ENCODE measurements at places on chromosomes 5 and 9.
A peak's percentile ranks its signal among the peaks of the same experiment; 100 is the strongest.

GRCh38 chr5:17018871-17019270 lies 82.8 kb upstream of the MYO10 start:
- no peak for DNase-seq

- DNase-seq: no peak
These were observed 24.2 kb upstream of the CFAP157 start for GRCh38 chr9:127682351-127683136.

- no peak for DNase-seq
These were observed 89.2 kb downstream of the THBS4 start for GRCh38 chr5:80124121-80124918.

- no peak for DNase-seq
These were observed 71.3 kb upstream of the RAPGEF6 start for GRCh38 chr5:131706281-131706680.

DNA sequence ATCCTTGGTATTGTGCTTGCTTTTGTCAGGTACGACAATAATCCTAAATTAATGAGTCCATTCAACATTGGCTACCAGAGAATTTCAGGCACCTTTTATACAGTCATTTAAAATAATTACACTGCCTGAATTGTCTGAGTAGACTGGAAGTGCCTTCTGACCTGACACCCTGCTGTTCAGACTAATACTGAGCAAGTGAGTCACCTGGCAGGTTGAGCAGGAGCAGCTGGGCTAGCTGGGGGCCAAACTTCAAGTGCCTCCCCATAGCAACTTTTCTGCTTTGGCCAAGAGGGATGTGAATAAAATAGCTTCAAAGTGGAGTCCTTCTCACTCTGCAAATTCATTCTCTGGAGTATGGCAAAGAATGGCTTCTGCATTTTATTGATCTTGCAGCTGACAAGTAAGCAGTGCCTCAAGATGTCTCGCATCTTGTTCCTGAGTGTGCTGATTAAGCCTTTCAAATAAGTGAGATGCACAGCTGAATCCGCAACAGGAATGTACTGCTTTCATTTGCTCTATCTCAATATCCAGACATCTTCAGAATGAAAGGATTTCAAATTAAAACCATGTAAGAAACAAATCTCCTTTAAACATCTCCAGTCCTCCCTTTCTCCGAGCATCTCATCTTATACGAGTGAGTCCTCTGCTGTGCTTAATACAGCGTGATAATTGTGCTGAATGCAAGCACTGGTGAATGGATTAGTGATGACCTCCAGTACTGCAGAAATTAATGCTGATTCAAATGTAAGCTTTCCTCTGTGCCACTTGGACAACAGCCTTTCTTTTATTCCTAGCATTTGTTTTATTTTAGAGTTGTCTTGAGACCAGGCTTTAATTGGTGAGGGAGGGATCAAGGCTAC lies 271.2 kb downstream of the EDIL3 start:
- DNase-seq: no peak

DNA sequence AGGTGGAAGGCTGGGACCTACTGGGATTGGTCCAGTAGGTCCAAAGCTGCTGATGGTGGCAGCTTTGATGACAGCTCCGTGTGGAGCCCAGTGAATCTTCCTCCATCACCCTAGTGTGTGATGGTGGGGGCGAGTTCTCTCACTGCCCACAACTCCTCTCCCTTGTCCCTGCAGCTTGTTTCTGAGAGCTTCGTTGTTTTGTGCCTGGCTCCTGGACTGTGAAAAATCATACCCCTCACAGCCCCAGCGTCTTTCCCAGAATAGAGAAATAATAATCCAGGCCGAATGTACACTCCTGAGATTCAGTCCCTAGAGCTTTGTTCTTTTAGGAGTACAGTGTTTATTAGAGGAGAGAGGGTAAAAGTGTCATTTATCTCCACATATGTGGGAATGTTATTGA lies 372.2 kb downstream of the ENC1 start:
- DNase-seq: no peak

- no peak for DNase-seq
These were observed 14.0 kb downstream of the TGFBR1 start for GRCh38 chr9:99118782-99119466.

DNA sequence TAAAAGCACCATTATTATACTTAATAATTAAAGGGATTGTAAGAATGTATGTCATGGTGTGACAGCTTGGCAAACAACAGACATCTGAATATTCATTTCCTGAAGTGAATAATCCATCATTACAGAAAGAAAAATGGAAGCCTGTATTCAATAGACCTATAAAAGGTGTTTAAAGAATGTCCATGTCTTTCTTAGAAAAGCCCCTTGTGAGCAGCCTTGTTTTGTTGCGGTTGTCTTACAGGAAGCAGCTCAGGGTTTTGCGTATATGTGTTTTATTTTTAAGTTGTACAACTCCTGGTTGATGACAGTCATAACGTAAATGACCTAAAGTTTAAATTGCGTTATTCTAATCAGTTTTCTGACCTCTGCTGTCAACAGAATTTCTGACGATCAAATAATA lies 53.8 kb downstream of the CAST start:
- no peak for DNase-seq

GRCh38 chr9:89015336-89015735 lies 24.1 kb downstream of the S1PR3 start:
- DNase-seq: no peak

DNA sequence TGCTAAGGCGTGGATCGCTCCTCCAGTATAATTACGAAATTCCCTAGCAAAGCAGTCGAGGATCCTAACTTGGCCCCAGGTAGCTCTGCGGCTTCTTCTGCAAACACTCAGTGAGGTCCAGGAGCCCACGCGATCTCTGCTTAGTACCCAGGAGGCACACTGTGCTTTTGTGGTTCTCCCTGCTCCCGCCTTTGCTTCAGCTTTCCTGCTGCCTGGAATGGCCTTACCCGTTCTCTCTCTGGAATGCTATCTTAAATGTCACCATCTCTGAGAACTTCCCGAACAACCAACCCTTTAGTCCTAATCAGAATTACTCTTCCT lies 639 bp downstream of the INVS start:
- peak; percentile 33 for DNase-seq

- no peak for DNase-seq
These were observed 44.2 kb downstream of the FAF2 start for GRCh38 chr5:176492431-176492830.

DNA sequence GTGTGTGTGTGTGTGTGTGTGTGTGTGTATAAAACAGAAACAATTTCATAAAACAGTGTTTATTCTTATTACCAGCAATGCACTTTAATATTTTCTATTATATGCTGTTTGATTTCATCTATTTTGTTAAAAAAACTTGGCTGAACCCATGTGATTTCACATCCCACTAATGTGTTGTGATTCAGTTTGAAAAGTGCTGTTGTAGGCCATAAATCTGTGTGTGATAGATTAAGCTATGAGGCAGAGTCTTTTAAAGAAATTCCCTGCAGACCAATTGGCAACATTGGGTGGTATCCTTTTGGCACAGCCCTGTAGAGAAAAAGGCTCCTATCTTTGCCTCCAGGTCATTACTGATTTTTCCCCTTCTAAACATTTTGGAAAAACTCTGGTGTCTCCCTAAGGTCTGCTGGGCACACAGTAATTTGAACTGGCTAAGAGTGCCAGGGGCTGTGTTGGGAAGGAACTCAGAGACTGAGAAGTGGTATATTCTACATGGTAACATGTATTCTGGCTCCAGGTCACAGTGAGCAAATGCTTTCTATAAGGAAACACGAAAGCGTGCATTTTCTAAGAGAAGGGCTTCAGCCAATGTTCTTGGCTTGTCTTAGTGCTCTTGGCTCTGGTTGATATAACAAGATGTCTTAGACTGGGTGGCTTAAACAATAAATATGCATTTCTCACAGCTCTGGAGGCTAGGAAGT lies 4.5 kb downstream of the CAMK4 start:
- DNase-seq: no peak

DNA sequence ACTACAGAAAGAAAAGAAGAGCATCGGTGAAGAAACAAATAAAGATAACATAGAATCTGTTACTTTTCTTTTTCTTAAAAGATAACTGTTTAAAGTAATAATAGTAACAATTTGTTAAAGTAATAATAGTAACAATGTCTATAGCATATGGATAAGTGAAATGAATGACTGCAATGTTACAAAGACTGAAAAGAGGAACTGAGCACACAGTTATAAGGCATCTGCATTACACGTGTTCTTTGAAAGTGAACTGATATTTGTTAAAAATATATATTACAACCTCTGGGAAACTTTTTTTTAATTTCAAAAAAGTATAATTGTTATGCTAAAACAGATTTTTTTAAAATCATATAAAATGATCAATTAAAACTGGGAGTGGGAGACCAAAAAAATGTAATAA lies 88.4 kb upstream of the FST start:
- DNase-seq: no peak

DNA sequence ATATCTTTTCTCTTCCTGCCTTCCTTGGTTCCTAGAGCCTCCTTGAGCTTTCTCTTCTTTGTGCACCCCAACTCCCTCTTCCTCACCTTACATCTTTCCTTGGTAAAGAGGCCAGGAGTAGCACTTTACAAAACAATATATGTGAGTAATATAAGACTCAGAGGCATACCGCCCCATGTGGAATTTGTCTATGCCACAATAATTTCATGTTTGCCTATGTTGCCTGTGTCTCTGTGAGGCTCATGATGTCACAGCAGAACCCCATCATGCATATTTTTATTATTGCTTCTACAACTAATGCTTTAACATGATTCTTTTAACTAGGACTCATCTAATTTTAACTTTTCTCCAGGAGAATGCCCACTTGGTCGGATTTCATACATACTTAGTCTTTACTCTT lies 15.0 kb upstream of the LVRN start:
- no peak for DNase-seq

- no peak for DNase-seq
These were observed 54.5 kb downstream of the ADAMTS12 start for GRCh38 chr5:33837301-33837700.

DNA sequence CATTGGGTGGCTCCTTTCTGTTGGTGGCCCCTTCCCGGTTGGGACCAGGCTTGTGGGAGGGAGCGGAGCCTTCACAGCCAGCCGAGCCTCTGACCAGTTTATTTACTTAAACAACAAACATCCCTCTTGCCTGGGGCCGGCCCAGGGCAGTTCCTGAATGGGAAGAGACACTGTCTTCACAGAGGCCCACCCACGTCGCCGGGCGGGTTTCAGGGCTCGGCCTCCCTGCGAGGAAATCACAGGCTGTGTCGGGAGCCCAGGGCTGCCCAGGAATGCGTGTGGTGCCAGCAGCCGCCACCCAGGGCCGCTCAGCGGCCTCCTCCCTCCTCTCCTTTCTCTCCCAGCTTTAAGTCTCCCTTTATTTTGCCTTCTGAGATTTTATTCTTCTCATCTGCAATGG lies 132.5 kb downstream of the HSD17B3 start:
- no peak for DNase-seq

- DNase-seq: no peak
These were observed 9.6 kb upstream of the CEP72 start for GRCh38 chr5:602466-603035.

DNA sequence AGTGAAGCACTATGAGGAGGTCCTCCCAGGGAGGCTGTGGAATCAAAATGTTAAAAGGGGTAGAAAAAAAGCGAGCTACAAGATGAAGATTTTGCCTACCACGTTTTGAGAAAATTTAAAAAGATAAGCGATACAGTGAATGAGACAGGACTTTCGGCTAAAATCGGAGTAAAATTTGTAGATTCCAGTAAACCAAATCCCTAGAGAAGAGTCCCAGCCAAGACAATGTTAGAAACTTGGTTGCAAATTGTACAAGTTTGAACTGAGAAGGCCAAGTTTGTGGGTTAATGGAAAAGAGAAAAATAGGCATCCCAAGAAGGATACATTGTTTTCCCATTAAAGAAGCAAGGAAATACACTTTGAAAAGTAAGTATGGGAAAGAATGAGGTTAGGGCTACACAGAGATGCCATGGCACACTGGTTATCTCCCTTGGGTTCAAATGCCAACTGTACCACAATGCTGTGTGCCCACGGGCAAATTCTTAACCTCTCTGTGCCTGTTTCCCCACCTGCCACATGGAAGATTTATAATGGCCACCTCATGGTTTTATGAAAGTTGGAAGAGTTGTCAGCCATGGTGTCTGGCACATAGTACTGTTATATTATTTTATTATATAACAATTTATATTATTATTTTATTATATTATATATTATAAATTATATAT lies 16.2 kb upstream of the MGAT1 start:
- DNase-seq: no peak

DNA sequence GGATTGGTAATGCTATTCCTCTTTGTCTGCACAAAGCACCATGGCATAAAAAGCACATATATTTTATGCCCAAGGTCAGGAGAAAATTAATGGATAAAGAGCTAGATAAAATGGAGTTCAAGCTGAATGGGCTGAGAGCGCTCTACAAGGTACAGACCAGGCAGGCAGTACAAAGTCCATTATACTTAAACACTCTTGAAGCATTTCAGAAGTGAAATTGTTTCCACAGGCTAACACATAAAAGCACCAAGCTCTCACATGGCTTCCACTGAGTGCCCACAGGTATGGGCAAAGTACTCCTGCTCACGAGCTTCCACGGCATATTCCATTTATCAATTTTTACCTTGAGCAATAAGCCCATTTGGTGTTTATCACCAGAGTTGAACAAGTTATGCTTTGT lies 771.2 kb upstream of the DMAC1 start:
- no peak for DNase-seq

DNA sequence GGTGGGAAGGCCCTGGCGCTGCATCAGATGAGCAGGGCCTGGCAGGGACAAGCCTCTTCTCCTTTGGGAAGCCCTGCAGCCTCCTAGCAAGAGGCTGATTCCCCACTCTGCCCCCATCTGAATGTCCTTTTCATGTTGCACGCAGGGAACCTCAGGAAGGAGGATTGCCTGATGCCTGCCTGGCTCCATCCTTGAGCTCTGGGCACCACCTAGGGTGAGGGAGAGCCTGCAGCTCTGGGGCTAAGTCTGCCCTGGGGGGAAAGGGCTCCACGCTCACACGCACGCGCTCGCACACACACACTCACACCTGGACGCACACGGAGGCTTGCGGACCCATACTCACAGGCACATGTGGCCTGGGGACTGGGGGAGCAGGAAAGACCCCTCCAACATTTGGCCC lies 86.6 kb downstream of the LMX1B start:
- no peak for DNase-seq

DNA sequence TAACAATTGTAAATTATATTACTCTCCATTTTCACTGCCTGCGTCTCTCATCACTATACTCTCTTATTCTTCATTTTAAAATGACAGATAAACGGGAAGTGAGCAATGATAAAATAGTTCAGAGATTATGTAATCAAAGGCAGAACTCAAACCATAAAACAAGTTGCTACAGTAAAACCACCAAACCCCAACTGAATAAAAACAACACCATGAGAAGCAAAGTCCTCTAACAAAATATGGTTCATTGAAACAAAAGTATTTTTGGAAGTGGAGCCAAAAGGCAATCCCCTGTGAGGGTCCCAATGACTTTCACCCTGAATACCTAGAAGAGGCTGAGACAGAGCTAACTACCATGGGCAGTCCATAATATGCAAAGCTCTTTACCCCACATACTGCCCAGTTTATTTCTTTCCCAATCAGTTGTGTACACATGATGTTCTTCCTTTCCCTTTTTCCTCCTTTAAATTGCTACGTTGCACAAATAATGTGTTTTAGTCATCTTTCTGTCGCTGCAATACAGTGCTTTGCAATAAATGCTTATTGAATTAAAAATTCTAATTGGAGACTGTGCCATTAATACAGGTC lies 64.0 kb upstream of the PTGER4 start:
- peak; percentile 60 for DNase-seq

All from HL-60 (cell line).